ENCODE measurements at places on chromosomes 7 and 10.

DNA sequence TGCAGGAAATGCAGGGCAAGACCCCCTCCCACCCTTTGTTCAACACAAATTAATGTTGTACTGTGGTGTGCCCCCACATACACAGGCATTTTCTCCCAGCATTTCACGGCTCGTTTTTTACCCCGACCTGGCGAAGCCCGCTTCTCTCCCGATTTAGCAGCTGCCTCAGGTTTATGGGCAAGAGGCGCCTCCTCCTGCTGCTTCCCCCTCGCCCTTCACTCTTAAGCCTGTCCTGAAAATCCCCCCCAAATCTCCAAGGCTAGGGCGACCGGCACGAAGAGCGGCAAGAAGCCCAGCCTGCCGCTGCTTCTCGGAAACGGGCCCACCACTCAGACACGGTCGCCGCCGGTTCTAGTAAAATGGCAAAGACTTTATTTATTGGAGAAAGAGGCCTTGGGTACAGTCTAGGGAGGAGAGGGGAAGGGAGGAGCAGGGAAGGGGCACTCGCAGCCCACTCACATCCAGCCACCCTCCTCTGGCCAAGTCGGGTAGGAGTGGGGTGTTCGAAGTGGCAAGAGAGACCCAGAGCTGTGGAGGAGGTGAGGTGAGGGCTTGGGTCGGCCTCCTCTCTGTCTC, 3.3 kb downstream of the LBX1 start:
- DNase-seq = no peak

- DNase-seq = no peak
These were observed 186.1 kb upstream of the KAT6B start for GRCh38 chr10:74640134-74640921.

GRCh38 chr7:89714131-89714530, 440.1 kb upstream of the STEAP1 start:
- DNase-seq = no peak

DNA sequence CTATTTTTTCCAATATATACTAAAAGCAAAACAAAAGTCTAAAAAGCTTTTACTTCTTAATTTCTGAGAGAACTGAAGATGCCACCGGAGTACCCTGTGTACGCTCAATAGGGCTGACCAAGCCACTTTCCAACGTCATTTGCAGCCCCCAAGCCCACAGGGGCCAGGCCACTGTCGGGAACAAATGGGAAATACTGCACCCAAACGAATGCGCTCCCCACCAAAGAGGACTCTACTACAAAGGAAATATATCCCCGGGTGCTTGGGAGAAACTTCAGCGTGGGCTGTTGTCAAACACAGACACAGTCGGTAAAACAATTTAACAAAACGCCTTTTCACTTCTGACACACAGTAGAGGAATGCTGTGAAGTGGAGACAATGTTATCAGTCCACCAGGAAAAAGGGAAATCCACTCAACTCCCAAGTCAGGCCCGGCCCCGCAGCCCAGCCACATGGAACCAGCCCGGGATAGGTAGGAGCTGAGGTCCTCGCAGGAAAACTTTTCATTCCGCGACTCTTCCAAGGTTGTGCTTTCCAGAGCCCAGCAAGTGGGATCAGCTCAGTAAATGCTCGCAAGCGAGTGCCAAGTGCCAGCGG, 1.4 kb downstream of the PARD3 start:
- DNase-seq = no peak

DNA sequence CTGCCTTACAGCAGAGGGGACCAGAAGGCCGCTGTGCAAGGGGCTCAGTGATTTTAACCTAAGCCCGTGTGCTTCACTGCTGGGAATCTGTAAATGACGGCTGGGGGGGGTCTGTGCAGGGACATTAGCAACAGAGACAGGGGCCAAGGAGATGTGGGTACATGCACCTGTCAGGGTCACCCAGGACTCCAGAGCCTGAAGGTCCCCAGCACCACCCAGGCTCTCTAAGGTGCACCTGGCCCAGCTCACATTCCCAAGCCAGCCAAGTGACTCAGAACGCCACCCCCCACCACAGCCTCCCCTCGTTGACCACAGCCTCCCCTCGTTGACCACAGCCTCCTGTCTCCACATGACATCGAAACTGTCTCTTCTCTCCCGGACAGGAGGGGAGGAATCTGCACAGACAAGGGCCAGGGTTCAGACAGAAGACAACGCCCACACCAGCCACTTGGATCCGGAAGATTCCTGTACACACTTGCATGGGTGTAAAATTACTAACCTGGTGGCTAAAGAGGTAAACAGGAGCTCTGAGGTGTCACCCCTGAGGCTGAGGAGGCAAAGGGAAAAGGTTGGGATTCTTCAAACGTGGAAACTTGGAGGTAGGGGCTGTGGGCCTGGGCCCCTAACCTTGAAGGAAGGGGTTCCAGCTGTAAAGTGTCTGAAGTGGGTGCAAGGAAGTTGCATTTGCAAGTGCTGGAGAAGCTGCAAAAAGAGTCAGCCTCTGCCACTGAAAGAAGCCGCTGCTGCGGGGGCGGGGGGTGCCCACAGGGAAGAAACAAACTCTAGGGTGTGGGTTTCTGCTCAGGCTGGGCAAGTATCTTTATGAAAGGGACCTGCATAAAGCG, 27.0 kb downstream of the CALML3 start:
- no peak for DNase-seq

GRCh38 chr10:123146013-123146893, 1.7 kb upstream of the HMX2 start:
- DNase-seq = no peak

DNA sequence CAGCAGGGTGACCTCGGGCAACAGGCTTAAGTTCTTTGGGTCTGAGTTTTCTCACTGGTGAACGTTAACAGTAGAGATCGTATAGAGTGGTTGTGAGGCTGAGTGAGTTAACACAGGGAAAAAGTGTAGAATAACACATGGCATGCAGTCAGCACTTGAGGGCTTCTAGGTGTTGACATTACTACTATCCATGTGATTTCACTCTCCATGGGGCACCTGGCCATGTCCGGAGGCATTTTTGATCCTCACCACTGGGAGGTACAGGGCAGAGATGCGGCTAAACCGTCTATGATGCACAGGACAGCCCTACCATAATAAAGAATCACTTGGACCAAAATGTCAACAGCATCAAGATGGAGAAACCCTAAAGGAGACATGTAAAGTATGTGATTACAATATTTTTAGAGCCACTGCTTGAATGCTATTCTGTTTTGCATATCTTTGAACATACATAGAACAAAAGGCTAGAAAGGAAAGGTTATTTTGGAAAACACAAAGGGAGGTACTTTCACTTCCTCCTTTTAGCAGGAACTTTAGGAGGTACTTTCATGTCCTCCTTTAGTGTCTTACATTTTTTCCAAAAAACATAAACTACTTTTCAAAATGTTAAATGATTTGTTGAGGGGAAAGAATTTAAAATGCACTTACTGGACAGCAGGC, 44.3 kb downstream of the NOD1 start:
- no peak for DNase-seq

GRCh38 chr7:40213856-40214255, 79.1 kb downstream of the SUGCT start:
- DNase-seq = no peak

- no peak for DNase-seq
These were observed 14.8 kb downstream of the ZSCAN25 start for GRCh38 chr7:99631295-99632109.

GRCh38 chr10:5827841-5828240, 14.6 kb upstream of the GDI2 start:
- DNase-seq = no peak

DNA sequence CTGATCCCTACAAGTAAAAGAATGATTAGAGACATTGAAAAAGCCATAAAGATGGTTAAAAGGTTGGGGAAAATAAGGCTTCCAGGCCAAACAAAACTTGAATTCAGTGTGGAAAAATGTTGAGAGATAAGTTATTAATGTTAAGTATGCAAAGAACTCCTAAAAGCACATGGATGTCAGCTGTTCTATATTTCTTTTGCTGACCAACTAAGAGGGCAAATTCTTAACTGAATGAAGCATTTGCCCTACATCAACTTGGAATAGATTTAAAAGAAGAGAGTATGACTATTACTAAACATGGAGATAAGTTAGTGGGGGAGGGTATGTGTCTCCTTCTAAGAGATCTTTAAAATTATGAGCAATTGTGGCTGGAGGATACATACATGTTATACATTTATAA, 124.8 kb downstream of the KIAA1217 start:
- no peak for DNase-seq

DNA sequence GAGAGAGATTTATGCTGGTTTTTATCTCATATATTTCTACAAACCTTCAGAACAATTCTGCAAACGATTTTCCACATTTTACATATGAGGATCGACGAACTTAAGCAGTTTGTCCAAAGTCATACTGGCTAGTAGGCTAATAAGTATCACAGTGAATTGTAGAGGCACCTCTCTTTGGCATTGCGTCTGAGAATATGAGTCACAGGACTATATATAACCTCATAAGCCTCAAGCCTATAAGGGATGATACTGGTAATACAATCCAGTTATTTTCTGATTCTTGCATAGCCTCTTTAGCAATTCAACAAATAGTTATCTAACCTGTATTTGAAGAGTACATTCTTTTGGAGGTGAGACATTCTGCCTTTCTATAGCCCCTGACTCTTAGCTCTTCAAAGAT, 129.8 kb downstream of the GPR158 start:
- no peak for DNase-seq

DNA sequence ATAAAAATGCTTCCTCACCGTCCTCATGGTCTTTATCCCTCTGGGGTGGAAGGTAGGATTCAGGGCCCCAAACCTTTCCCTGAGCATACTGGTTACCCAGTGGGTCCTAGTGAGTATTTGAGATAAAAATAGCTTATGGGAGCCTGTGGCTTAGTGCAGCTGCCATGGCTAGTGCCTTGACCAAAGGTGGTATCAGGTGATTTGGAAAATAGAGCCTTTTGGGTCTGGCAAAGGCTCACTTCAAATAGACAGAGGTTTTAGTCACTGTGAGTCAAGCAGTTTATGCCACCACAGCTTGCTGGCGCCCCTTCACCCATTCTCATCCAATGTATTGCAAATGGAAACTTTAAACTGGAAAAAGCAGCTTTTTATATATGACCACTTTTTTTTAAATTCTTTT, 30.4 kb downstream of the PLAU start:
- no peak for DNase-seq

GRCh38 chr10:73997461-73997786, 492 bp upstream of the VCL start:
- no peak for DNase-seq

GRCh38 chr10:131744346-131744745, 156.5 kb upstream of the PPP2R2D start:
- no peak for DNase-seq

DNA sequence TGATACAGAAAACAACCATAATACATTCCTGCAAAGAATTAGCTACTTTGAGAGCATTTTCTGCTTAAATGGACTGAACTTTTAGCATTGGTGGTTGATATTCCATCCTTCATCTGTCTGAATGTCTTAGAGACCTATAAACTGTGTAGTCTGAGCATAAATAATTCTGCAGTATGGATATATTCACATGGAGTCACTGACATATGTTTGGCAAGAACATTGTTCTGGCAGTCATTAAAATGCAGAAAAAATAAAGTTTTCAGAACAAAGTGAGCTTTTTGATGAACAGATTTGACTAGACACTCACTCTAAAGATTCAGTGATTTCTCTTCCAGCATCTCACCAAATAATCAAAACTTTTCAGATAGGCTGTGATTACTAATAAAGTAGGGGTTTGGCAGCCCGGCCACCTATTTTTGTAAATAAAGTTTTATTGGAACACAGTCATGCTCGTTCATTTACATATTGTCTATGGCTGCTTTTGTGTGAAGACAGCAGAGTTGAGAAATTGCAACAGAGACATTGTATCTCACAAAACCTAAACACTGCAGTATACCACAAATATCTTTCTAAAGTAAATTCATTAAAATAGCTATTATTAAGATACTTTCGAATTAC, 44.1 kb upstream of the RAPGEF5 start:
- DNase-seq = no peak

GRCh38 chr10:73169320-73169719, 1.4 kb downstream of the FAM149B1 start:
- DNase-seq = no peak

GRCh38 chr10:111137007-111137406, 60.2 kb downstream of the ADRA2A start:
- no peak for DNase-seq

GRCh38 chr10:49598986-49599385, 11.1 kb upstream of the SLC18A3 start:
- no peak for DNase-seq

DNA sequence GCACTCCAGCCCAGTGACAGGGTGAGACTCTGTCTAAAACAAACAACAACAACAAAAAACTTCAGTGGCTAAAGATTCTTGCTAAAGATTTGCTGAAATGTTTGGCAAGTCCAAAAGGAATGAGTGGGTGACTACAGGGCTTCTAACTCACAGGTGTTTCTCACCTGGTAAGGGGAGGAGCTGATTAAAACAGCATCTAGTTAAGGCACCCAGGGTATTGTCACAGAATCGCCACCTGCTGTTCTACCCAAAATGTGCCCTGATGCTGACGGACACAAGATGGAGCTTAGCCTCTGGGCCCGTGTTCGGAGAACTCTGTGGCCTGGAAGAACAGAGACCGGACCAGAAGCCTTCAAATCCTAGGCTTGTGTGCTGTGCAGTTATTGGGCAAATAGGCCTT, 336.0 kb upstream of the GALNT17 start:
- DNase-seq = no peak

- DNase-seq = no peak
These were observed 536.1 kb upstream of the AUTS2 start for GRCh38 chr7:69062020-69062765.

- no peak for DNase-seq
These were observed 348.9 kb upstream of the BMPER start for GRCh38 chr7:33556472-33556871.

DNA sequence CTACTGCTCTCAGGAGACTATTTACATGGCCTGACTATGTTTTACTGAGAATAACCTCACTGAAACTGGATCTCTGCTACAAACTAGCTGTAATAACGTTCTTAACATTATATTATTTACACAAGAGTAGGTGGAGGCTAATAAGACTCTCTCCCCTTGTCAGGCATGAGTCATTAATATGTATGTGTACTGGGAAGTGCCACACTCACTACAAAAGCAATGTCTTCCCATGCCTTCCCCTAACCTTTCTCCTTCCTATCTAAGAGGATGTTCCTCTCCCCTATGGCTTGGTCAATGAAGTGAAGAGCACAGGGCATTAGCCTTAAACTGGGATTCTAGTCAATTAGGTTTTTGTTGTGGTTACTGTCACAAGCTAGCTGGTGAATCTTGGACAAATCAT, 147.9 kb downstream of the DGKB start:
- no peak for DNase-seq

- no peak for DNase-seq
These were observed 16.8 kb downstream of the GIMAP5 start for GRCh38 chr7:150753826-150754603.

DNA sequence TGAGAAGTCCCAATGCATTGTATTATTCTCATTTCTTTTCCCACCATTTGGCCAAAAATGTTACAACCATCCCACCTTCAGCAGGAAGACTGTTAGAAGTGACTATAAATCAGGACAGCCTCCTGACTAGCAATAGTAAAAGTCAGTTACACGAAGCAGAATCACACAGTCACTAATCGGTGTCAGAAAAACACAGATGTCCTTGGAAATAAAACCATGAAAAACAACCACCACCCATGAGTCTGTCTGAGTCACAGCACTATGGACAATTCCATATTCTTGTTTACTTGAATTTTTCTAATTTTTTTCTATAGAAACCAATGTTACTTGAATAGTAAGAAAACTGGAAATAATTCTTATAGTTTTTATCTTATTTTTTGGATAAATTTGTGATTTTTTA, 81.9 kb upstream of the FRMD4A start:
- DNase-seq = no peak
